ENCODE measurements at places on chromosomes 11 and 22. TPM values are rescaled to one million over a fixed set of nuclear protein-coding genes. Genes with fewer than 3 reads are reported as not detected.
A peak's percentile ranks its signal among the peaks of the same experiment; 100 is the strongest.

The CHST1 gene
- 1.5 TPM for total RNA-seq

DNA sequence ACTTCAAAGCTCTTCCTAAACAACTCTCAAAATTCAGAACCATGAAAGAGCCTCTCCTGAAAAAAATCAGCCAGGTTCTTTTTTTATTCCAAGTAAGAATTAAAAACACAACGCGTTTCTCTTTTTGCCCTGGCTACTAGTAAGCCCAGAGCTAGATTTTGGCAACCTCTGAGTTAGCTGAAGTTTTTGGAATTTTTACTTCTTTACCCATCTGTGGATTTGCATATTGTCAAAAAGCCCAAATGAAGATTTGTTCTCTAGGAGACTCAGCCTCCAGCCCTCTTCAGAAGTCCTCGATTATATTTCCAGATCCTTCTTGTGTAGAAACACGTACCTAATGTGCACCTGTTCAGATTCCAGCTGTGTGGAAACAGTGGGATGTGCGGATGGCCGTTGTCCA, 517.9 kb downstream of the TBC1D22A start:
- peaks cover 5% of the 10 kb centered on the region for H3K4me1 ChIP-seq
- no peak overlapping the region for H3K27ac ChIP-seq
- H3K4me3 ChIP-seq = no peak overlapping the region

The SLC22A9 gene
- total RNA-seq = not detected

- no peaks in the 10 kb centered on the region for H3K36me3 ChIP-seq
- H3K27me3 ChIP-seq = peaks cover 16% of the 10 kb centered on the region
- H3K27ac ChIP-seq = no peak overlapping the region
- no peak overlapping the region for H3K4me3 ChIP-seq
- peak; percentile 50 for DNase-seq
These were observed 12.9 kb downstream of the MS4A10 start for GRCh38 chr11:60797846-60798630.

GRCh38 chr11:66810576-66811185, 32.6 kb upstream of the RCE1 start:
- peaks cover 6% of the 10 kb centered on the region for H3K4me1 ChIP-seq
- no peak overlapping the region for H3K27ac ChIP-seq
- no peak overlapping the region for H3K4me3 ChIP-seq
- no peak for DNase-seq

GRCh38 chr11:22930816-22931594, 70.7 kb upstream of the CCDC179 start:
- no peaks in the 10 kb centered on the region for H3K36me3 ChIP-seq
- peak; percentile 4 for DNase-seq
- H3K27me3 ChIP-seq = no peaks in the 10 kb centered on the region
- no peak overlapping the region for H3K27ac ChIP-seq
- H3K4me1 ChIP-seq = no peaks in the 10 kb centered on the region
- no peak overlapping the region for H3K4me3 ChIP-seq

DNA sequence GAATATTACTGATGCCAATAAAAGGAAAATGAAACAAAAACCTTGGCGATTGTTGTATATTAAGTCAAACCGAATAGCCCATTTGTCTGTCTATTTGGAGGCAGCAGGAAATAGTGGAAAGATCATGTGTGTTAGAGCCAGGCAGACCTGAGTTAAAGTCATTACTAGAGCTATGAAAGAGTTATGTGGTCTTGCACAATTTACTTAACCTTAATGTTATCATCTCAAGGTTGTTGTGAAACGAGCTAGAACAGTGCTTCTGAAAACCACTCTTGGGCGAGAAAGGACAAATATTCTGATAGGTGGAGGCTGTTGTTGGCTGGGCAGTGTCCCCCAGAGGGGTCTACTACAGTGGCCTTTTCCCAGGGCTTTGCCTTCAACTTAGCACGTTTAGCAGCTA, 60.0 kb upstream of the NUP160 start:
- no peaks in the 10 kb centered on the region for H3K27me3 ChIP-seq
- peaks cover 13% of the 10 kb centered on the region for H3K4me1 ChIP-seq
- no peak for DNase-seq
- H3K4me3 ChIP-seq = no peak overlapping the region
- no peaks in the 10 kb centered on the region for H3K36me3 ChIP-seq
- H3K27ac ChIP-seq = peak overlapping the region; percentile 56

DNA sequence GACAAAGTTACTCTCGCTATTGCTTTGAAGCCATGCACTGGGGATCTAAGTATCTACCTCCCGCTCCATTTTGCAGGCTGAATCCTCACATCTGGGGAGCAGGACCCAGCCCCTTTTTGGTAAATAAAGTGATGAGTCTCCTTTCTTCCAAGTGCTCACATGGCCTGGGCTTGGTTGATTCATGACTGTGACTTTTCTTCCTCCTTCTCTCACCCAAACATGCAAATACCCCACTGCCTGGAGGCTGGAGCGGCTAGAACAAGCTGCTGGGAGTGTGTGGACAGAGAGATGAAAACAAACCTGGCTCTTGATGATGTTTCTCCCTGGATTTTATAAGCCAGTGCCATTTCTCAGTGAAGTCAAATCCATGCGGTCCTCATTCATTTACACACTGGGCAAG, 72.7 kb downstream of the TRIM29 start:
- H3K4me3 ChIP-seq = no peak overlapping the region
- no peaks in the 10 kb centered on the region for H3K4me1 ChIP-seq
- no peak for DNase-seq
- no peaks in the 10 kb centered on the region for H3K36me3 ChIP-seq
- H3K27ac ChIP-seq = no peak overlapping the region
- H3K27me3 ChIP-seq = peaks cover 9% of the 10 kb centered on the region

The MS4A7 gene
- total RNA-seq = 0.36 TPM

GRCh38 chr11:65559535-65559934, 1.4 kb upstream of the LTBP3 start:
- peaks cover 56% of the 10 kb centered on the region for H3K4me1 ChIP-seq
- H3K36me3 ChIP-seq = no peaks in the 10 kb centered on the region
- no peak for DNase-seq
- peak overlapping the region; percentile 86 for H3K27ac ChIP-seq
- H3K4me3 ChIP-seq = no peak overlapping the region

DNA sequence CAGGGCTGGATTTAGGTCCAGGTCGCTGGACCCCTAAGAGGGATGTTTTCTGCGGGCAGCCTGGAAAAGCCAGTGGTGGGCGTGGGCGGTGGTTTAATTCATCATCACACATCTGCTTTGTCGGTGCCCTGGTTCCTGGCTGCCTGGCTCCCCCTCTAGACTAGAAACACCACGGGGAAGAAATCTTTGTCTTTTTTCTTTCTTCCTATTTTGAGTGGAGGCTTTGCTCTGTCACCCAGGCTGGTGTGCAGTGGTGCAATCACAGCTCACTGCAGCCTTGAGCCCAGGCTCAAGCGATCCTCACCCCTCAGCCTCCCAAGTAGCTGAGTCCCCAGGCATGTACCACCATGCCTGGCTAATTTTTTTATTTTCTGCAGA, 86.6 kb upstream of the LINC01488 start:
- H3K27me3 ChIP-seq = no peaks in the 10 kb centered on the region
- peaks cover 19% of the 10 kb centered on the region for H3K4me1 ChIP-seq
- no peaks in the 10 kb centered on the region for H3K36me3 ChIP-seq
- H3K4me3 ChIP-seq = no peak overlapping the region
- peak; percentile 80 for DNase-seq

DNA sequence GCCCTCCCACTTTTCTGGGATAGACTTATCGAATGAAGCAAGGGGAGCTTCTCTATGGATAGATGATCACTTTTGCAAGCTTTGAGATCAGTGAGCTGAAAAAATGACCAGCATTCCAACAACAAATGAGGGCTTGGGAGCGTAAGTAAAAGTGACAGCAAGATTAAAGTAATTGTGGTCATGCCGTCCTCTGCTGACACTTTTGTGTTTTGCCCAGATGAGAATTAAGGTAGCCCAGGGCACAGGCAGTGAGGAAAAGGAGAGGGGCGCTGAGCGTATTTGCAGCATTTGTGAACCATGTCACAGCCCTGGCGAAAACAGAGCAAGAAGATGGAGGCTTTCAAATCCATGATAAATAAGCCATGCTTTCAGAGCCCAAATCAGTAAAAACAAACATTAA, 24.6 kb upstream of the TMA7B start:
- no peak overlapping the region for H3K4me3 ChIP-seq
- H3K36me3 ChIP-seq = no peaks in the 10 kb centered on the region
- no peaks in the 10 kb centered on the region for H3K4me1 ChIP-seq
- no peak overlapping the region for H3K27ac ChIP-seq
